ENCODE measurements at places on chromosomes 13 and 19. TPM values are rescaled to one million over a fixed set of nuclear protein-coding genes. Genes with fewer than 3 reads are reported as not detected.

DNA sequence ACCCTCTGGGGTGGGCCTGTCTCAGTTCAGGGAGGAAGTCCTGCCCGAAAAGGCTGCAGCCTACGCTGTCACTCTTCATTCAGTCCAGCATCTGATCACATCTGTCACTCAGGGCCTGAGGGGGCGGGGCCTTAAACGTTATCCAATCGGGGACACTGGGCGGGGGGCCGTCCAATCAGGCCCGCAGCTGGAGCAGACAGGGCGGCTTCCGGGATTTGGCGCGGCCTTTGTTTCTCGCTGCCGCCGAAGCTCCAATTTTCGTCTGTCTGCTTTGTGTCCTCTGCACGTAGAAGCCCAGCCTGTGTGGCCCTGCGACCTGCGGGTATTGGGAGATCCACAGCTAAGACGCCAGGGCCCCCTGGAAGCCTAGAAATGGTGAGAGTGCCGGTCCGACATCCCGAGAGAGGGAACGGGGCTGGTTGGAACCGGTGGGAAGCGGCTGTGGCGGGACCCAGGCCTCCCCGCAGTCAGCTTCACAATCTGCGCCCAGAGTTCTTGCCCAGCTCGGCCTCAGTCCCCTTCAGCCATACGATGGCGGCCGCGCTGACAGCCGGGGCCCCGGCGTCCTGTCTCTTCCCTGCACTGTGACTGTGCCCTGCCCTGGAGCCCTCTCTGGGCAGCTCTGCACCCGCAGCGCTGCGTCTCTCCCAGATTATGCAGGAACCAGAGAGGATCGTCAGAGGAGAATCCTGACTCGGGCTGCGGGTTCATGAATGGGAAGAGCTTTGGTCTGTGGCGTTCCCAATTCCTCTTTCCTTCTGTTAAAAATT, at the start of gene ZNF730:
Gene ZNF730 (plus strand): TSS at position 224 of the 770 bp plus-strand sequence. CDS start 149 bp downstream, at position 373.
- H3K36me3 ChIP-seq, result no peaks in the 10 kb centered on the region
- H3K27ac ChIP-seq, result no peak within 1 kb of the TSS

GRCh38 chr19:51690454-51691073, 2.6 kb upstream of the SPACA6 start:
- H3K27ac ChIP-seq, result peak overlapping the region; percentile 92
- peak overlapping the region; percentile 60 for H3K4me3 ChIP-seq

DNA sequence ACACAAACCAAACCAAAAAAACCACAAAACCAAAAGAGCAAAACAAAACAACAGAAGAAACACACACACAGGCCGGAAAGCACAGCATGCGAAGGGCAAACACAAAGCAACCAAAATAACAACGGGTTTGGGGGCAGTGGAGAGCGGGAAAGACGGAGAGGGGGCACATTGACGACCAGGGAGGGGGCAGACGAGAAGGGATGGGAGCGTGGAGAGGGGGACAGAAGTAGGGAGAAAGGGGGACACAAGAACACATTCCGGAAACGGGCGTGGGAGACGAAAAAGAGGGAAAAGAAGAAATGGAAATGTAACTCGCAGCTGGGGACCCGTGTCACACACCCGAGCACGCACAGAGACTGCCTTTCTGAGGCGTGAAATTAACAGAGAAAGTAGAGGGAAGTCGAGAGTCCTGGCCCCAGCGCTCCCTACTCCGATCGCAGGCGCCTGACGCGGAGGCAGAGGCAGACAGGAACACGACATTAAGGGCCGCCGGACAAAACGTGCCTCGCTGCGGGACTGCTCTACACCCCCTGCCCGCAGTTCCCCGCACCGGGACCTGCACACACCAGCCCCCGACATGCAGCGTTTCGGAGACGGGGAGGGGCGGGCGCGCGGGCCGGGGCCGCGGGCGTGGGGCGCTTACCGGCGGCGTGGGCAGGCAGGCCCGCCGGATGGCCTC, 652 bp downstream of the POU4F1 start:
- no peak for DNase-seq
- H3K27me3 ChIP-seq, result peaks cover 98% of the 10 kb centered on the region
- H3K27ac ChIP-seq, result no peak overlapping the region
- peak overlapping the region; percentile 46 for H3K4me3 ChIP-seq
- no peaks in the 10 kb centered on the region for H3K36me3 ChIP-seq

GIPC3 gene
- total RNA-seq, result 0.21 TPM

GRCh38 chr13:32262165-32262564, 53.0 kb downstream of the ZAR1L start:
- no peaks in the 10 kb centered on the region for H3K36me3 ChIP-seq
- no peak overlapping the region for H3K4me3 ChIP-seq
- H3K27ac ChIP-seq, result peak overlapping the region; percentile 36
- no peak for DNase-seq
- H3K4me1 ChIP-seq, result peaks cover 33% of the 10 kb centered on the region
- H3K27me3 ChIP-seq, result no peaks in the 10 kb centered on the region

Measured in esophagus squamous epithelium (tissue), 5 donors.